Renal pelvis (tissue), 12 donors: ENCODE measurements at places on chromosomes 2 and 18. TPM values are rescaled to one million over a fixed set of nuclear protein-coding genes. Genes with fewer than 3 reads are reported as not detected.

The RTKN gene
- polyA plus RNA-seq, result 77.2 TPM

The CRACDL gene
- polyA plus RNA-seq, result 3.4 TPM

The FAM124B gene
- 2.3 TPM for polyA plus RNA-seq

- no peak for DNase-seq
Measured at GRCh38 chr2:176865336-176865735, 347.3 kb upstream of the HNRNPA3 start.

DNA sequence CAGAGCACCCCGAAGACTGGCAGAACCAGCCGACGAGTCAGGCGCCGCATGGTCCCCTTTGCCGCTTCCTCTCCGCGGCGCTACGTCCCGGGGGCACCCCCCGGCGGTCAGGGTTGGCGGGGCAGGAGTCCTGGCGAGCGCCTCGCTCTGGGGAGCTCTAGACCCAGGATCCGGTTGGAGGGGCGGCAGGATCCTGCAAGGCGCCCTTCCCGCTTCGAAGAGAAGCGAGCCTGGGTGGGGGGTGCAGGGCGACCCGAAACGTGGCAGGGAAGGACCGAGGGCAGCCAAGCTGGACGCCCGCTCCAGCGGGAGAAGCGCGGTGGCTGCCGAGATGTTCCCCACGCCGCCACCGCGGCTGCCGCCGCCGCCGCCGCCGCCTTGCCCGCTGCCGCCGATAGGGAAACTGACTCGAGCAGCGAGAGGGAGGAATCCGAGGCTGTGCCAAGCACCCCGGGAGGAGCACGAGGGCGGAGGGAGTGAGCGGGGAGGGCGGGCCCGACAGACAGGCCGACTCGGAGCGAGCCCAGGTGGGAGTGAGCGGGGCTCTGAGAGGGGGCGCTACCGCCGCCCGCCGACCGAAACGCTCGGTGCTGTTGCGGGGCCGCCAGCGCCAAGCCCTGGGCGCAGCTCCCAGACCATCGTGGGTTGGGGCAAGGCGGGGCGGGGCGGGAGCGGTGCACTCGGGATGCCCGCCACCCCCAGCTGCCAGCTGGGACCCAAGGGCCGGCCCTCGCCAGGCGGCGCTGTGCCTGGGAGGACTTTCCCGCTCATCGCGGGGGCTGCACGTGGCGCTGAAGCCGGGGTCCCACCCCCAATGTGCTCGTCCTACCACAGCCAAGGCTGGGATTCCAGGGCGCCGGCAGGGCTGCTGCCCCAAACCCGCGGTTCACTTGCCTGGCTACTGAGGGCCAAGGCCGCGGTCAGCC, at the start of gene GALNT14:
Gene GALNT14, minus strand, starts transcription at position 404 of the 926 bp plus-strand sequence. Its CDS starts 354 bp downstream, at position 50.
- peak; percentile 57 for DNase-seq

- no peak for DNase-seq
Measured at GRCh38 chr2:11661891-11662435, 8.0 kb downstream of the NTSR2 start.

DNA sequence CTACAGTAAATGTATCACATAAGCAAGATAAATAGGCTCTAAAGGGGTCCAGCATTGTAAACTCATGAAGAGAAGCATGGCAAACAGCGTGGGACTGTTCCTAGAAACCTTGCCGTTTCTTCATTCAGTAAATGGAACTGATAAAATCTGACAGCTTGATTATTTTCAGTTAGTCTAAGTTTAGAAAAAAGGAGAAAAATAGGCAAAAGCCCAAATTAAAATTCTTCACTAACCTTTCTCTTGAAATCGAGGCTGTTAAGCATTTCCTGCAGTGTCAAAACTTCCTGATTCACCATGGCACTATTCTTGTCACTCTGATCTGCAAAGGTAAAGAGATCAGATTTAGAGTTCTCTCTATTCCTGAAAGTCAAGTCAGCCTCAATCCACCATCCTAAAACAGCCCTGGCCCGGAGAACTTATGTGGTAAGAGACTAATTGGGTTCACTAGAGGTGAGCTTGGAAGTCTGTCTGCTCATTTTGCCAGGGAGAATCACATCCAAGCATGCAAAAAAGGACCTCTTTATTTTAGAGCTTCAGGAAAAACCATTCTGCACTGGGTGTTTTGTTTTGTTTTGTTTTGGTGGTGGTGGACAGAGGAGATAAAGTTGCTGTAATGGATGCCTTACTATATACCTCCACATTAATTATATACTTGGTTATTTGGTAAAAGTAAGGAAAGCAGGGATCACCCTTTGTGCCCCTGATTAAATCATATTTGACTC, 52.4 kb upstream of the STAT1 start:
- DNase-seq, result no peak
